MV-4-11 (cell line): ENCODE measurements at places on chromosomes 12 and 14.

- DNase-seq, result no peak
These were observed 279.5 kb downstream of the ETNK1 start for GRCh38 chr12:22904485-22904884.

- DNase-seq, result peak; percentile 79
These were observed 8.7 kb downstream of the CFAP251 start for GRCh38 chr12:121926874-121927706.

DNA sequence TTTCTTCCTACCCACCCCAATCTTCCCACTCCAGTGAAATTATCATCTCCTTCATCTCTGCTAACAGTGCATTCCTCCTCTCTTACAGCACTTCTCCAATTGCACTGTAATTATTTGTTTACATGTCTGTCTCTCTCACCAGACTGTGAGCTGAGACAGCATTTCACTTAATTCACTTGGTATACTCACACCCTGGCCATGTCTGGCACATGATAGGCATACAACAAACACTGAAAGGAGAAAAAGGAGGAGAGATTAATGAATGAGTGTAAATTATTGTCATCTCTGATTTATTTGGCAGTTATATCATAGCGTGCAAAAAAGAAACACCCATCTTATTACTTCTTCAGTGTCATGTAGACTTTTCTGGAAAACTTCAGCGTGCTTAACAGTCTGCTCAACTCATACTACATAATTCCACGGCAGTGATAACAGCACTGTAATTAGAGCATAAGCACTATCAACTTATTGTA, 452.3 kb downstream of the ADAMTS20 start:
- DNase-seq, result no peak

- no peak for DNase-seq
These were observed 7.2 kb upstream of the P2RX4 start for GRCh38 chr12:121202407-121203355.

DNA sequence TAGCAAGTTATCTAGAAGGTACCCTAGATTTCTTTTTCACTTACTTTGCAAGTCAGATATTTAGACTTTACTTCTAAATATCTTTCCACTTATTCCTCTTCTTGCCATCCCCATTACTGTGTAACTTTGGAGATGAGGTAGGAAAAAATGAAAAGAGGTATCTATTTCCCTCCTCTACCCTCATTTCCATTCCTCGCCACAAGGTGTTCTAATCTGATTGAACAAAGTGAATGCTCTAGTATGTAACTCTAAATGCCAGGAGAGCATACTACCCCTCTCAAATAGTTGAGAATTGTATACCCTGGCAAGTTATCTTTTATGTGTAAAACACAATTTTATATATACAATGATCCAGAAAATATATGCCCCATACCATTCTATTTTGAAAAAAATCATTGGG, 1.7 kb upstream of the LDHB start:
- no peak for DNase-seq

DNA sequence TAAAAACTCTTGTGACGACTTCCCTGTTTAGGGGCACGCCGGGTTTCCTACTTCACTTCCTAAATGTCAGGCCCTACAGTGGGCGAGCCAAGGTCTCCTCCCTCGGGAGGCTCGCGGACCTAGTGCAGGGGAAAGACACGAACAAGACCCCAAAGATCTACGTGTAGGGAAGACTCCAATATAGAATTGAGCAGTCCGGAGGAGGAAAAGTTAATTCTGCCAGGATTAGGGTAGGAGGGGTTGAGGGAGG, 564 bp downstream of the ATXN3 start:
- peak; percentile 69 for DNase-seq

DNA sequence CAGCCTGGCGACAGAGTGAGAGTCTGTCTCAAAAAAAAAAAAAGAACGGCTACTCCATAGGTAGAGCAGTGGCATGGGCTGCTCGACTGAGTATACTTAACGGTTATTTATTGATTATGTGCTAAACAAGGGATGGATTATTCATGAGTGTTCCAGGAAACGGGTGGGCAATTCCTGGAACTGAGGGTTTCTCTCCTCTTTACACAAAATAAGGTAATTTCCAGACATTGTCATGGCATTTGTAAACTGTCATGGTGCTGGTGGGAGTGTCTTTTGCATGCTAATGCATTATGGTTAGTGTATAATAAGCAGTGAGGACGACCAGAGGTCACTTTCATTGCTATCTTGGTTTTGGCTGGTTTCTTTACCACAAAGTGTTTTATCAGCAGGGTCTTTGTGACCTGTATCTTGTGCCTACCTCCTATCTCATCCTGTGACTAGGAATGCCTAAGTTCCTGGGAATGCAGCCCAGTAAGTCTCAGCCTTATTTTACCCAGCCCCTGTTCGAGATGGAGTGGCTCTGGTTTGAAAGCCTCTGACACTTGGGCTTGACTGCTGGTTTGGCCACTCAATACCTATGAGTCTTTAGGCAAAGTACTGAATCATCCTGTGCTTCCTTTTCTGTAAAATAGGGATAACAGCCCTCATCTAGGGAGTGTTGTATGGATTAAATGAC, 3.2 kb downstream of the DGLUCY start:
- no peak for DNase-seq

DNA sequence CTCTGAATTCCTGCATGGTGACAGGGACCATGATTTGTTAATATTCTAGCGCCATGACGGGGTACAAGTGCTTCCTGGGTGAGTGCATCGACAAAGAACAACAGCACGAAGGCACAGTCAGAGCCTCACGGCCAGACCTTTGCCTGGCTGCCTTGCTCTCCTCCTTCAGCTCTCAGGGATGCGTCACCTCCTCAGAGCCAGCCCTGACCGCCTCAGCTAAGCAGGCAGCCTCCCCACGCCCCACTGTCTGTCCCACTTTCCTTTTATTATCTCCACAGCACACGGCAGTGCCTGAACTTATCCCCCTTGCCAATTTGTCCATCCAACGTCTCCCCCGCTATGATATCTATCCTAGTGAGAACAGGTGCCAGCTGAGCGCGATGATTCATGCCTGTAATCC, 16.5 kb upstream of the FZD10 start:
- no peak for DNase-seq

DNA sequence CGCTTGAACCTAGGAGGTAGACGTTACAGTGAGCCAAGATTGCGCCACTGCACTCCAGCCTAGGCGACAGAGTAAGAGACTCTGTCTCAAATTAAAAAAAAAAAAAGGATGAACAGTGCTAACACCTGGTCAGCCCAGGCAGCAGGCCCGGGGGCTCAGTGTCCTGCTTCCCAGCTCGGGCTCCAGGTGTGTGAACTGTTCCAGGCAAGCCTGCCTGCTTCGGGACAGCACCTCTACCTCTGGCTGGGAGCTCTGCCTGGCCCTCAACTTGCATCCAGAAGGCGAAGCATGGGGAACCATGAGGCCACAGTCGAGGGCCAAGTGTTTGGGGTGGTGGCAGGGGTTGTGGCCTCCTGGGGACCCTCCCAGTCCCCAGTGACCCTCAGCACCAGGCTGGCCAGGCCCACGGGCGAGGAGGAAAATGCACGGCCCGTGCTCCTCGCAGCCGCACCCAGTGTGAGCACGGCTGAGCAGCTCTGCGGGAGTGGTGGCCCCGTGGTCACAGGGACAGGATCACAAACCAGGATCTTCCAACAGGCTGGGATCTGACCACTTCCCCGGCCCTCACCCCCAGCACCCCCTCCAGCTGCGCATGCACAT, 15.5 kb downstream of the CDCA4 start:
- DNase-seq, result no peak

DNA sequence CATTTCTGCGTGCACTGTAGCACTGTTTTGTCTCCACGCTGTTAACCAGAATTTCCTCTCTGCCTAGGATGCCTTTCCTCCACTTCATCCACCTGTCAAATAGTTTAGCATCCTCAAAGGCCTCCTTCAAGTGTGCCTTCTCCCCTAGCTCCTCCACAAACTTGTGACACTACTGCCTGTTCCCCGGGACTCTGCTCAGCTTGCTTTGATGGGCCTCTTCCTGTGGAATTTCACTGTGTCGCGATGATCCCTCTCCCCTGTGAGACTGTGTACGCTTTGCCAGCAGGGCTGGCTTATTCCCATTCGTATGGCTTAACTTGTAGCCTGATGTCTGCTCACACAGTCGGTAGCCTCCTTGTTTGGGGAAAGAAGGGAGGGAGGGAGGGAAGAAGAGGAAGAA, 426.8 kb downstream of the VRK1 start:
- no peak for DNase-seq

DNA sequence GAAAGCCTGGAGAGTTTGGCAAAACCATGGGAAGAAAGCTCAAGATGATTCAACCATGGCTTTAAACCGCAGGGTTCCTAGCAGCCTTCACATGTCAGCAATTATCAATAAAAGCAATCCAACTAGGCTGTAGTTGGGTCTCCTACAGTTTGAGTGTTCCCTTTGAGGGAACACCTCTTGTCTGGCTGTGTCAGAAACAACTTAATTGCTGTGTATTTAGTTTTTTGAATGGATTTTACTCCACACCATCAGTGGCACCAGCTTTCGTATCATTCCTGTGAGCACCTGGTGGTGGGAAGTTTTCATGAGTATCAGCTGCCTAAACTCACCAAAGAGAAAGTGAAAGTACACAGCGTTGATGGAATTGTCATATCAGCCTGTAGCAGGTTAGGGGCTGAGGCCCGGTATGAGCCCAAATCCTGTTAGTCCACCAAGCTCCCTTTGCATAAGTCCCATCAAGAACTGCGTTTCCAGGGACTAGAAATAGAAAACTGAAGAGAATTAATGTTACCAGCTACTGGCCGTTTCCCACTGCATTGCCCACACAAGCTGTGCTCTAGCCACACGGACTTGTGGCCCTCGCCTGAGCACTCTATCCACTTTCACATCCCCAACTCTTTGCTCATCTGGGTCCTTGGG, 10.9 kb upstream of the IL26 start:
- DNase-seq, result peak; percentile 55

DNA sequence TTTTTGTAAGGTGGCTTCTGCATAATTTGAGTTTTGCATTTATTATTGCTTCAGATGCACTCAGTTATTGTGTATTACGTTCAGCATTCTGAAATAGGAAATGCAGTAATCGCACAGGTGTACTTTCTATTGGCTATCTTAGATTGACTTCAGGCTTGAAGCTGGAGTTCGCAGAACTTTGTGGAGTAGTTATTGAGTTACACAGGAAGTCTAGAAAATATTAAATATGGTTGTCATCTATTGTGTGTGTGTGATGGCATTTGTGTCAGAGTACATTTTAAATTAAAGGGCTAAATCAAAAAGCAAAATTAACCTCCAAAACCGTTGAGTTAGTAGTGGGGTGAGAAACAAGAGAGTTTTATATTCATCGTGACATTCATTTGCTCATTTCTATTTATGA, 2.7 kb downstream of the ARID2 start:
- peak; percentile 46 for DNase-seq

DNA sequence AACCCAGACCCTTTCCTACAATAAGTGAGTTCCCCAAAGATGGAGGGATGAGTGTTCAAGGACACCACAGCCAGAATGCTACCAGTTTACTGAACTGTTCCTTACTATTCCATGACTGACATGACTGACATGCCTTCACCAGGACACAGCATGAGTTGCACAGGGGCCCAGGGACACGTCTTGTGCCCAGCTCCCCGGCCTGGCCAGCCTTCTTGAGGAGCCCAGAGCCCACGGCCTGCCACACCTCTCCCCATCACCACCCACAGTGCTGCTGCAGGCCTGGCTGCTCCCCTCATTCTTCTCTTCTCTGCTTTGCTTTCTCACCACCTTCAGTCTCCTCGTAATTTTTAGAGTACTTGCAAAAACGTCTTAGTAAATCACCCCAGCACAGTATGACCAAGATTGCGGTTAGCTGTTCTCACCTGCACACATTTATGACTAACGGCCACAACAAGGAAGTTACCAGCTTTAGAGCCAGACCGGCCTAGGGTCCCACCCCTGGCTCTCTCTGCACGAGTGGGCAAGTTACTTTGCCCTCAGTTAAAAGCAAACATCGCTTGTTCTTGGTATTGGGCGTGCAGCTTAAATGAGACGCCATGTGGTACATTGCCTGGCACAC, 18.5 kb downstream of the PPP2R5E start:
- DNase-seq, result no peak
